GM12892 (cell line): ENCODE measurements at places on chromosomes 1 and 21.

DNA sequence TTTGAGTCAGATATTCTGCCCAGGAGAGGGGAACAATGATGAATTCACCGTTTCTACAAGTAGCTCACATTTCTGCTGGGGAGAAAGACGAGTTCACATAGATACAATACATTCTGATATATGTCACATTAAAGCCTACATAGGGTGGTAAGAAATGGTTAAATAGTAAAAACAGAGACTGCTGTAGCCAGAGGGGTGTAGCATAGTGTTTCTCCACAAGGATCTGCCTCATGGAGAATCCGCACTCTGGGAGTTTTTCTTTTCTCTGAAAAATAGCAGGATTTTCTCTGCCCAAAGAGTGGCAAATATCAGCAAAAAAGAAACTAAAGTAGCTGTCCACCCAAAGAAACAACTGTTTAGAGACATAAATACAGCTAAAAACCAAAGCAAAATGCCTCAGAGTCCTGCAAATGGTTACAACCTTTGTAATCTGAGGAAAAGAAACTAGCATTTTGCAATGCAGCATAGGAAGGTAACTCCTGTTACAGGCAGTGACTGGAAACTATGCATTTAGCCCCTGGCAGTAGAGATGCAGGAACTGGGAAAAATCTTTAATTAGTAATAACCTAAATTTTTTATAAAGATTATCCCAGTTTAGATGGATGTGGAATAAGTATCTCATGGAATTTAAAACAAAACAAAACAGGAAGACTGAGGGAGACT is 1126.7 kb upstream of the ADGRL2 start:
- DNase-seq, result no peak

DNA sequence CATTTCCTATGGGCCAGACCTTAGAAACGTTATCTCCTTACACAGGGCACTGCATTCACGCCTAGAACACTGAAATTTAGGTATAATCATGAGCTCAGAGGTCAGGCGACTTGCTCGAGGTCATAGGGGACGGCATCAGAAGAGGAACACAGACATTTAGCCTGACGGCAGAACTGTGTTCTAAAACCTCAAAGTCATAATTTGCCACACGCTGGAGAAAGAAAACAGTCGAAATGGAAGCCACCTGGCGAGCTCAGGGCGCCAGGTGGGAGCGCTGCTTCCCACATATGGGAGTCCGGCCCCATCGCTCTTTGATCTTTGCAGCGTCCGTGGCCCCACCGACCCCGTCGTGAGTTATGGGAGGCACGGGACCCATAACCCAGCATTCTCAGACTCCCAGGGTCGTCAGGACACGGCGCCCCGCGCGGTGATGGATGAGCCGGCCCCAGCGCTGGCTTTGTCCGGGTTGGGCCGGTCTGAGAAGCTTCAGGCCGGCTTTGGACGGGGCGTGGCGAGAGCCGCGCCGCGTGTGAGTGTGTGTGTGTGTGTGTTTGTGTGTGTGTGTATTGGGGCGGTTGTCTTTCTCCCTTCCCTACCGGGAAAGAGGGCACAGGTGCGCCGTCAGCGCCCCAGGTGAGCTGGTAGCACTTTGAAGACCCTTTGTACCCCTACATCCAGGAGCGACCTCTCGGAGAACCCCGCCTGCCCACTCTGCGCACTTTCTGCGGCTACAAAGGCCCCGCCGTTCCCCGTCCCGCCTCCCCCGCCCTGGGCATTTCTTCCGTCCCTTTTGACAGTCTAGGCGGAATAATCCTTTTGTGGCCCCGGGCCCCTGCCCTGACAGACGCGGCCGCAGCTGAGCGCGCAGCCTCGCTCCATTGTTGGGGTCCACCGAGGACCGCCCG is 861 bp upstream of the DRAXIN start:
- DNase-seq, result no peak

- no peak for DNase-seq
Observed at GRCh38 chr1:78359666-78360065, 131.1 kb upstream of the PTGFR start.

DNA sequence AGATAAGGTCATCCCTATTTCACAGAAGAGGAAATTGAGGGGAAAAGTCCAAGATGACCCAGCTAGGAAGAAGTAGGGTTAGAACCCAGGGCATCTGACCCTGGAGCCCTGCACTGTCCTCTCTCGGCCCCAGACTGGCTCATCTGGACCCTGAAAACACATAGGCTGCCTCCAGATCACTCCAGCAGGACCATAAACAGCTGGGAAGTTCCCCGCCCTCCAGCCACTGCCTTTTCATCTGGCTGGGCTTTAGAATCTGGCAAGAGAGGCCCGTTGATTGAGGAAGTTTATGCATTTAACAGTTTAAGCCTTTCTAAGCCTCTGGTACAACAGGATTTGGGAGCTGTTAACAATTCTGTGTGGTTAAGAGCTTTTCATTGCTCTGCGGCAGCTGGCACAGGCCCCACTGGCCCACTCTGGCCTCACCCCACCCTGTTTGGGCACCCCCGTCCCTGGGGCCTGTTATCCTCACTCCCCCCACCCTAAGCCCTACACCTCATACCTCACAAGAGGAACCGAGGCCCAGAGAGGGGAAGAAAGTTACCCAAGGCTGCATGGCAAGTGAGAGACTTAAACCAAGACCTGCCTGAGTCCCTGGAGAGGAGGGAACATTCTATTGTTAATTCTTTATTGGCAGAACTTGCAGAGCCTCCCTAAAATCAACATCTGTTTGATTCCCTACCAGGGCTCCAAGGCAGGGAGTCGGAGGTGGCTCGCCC is 84.2 kb downstream of the EPHB2 start:
- DNase-seq, result no peak

DNA sequence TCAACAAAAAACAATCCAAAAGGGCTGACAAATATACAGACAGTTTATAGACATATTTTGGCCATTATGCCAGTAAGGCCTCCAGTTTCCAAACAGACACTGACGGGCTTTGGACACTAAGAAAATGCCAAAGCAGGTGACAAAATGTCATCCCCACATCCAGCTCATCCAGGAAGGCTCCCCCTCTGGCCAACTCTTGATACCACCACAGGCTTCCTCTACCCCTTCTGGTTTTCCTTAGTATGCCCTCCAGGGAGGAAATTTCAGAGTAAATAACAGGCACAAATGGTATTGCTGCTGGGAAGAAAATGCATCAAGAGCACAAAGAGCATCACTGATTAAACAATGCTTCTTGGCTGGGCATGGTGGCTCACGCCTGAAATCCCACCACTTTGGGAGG is 225.3 kb downstream of the VAV3 start:
- no peak for DNase-seq

GRCh38 chr1:156303241-156303640 is 4.1 kb upstream of the VHLL start:
- no peak for DNase-seq

- DNase-seq, result no peak
Observed at GRCh38 chr1:218588540-218589172, 243.5 kb downstream of the TGFB2 start.

DNA sequence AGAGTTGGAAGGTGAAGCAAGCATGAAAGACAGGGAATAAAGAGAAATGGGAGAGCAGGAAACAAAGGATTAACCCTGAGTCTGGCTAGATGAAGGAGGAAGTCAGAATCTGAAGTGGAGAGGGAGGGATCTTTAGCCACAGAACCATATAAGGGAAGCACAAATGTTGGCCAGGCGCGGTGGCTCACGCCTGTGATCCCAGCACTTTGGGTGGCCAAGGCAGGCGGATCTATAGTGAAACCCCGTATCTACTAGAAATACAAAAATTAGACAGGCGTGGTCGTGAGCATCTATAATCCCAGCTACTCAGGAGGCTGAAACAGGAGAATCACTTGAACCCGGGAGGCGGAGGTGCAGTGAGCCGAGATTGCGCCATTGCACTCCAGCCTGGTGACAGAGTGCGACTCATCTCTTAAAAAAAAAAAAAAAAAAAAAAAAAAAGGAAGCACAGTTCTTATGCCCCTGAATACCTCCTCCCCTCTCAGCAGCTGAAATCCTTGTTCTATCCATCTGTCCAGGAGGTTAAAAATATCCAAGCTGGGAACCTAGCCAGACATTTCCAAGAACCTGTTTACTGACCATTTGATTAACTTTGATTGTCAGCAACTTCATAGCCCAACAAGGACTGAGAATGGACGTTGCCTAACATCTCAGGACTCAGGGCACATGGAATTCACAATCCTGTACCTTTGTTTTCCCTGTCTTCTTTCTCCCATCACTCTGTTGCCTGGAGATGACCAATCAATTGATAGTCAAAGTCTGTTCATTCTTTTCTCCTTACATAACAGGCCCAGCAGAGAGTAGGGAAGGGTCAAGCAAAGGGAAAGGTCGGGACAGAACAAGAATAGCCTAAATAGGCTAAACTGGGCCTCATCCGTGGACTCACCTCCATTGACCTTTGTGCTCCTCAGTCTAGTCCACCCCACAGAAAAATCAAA is 10.6 kb downstream of the TXNIP start:
- no peak for DNase-seq

DNA sequence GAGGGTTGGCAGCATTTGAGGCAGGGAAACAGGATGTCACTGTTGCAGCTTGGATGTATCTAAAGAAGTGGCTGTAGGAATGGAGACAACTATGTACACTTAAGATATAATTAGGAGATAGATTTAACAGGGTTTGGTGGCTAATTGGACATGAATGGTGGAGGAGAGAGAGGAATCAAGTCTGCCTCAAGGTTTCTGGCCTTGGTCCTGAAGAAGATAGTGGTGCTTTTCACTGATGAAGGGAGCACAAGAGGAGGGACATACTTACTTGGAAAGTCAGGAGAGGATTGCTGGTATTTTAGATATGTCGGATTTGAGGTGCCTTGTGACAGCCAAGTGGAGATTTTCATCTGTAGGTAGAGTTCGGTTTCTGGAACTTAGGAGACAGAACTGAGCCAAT is 123.9 kb downstream of the ST6GALNAC3 start:
- no peak for DNase-seq

DNA sequence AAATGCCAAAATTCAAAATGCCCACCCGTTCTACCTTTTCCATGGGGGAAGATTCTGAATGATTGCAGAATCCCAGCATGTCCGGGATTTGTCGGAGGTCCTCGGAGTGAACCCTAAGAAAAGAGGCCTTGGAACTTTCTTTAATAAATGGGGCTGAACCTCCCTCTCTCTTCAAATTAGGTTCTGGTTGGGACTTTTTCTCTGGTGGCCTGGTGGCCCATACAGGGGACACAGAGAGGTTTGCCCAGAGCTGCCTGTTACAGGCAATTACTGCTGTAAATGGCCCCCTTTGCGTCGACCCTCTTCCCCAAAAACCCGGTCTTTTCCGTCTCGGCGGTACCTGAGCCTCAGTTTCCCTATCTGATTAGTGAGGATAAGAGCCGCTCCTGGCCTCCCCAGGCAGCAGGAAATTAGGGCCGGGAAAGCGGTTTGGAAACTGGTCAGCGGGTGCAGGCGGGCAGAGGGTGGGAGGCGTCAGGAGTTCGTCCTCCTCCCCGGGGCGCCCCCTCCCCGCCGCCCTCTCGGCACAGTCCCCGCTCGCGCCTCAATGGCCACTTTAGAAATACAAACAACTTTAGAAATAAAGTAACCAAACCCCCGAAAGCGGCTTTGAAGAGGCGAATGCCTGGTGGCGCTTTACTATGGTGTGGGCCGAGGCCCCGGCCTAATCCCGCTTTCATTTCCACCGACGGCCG is 15.6 kb downstream of the PAX7 start:
- no peak for DNase-seq

GRCh38 chr1:167512046-167512654 is 6.2 kb downstream of the CD247 start:
- no peak for DNase-seq

DNA sequence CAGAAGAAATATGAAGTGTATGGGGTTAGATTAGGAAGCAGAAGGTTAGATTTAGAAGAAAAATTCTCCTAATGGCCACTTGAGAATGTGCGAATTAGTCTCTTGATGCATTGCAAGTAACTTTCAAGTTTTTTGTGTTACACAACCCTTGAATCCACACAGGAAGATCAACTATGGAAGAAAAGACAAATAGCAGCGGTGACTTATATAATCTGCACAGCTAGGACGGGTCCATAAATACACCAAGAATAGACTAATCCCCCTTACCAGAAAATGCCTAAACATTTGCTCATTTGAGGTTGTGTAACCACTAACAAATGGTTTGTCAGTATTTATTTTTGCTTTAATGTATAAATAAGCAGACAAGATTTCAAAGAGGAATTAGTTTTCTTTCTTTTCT is 182.6 kb downstream of the TGFB2 start:
- no peak for DNase-seq

DNA sequence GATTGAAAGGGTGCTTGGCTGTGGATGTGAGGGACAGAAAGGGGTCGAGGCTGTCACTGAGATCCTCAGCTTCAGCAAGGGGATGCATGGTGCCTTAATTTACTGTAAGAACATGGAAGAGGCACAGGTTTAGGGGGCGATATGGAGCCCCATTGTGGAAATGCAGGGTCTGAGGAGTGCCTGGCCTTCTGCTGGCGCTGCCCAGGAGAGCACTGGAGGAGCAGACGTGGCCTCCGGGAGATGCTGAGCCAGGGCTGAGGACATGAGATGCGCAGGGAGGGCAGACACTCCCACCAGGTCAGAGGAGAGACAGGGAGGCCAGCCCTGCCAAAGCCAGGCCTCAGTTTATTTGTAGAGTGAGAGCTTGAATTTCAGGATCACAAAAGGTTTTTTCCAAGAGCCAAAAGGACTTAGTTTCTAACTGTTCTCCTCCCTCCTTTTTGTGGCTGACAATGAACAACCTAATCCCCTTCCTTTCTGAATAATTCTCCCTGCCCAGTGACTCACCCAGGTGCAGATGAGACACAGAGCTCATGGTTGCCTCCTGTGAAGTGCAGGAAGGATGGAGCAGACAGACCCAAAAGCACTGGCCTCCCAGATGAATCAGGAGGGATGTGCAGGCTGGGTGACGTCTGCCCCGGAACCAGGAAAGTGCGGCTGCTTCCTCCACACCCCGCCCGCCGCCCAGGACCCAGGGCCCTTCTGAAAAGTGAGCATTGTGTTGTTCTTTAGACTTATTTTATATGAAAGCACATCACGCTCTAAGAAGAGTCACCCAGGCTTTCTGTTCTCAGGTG is 73.0 kb upstream of the TMPRSS2 start:
- no peak for DNase-seq

DNA sequence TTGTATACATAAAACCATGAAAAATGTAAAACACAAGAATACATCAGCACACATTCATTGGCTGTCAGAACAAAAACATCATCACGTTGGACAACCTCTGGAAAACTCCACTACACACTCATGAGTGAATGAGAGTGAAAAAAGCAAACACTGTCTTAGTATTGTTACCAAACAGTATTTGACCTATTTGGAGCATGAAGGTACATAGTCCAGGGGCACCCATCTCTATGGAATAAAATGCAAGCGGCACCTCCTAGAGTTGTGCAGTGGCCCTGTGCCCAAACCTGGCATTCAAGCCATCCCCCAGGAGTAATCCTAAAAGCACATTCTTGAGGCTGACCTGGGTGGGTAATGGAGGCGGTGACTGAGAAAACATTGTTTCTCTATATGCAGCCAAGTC is 67.0 kb upstream of the SOD1 start:
- DNase-seq, result no peak
